Amniotic stem cell (primary cell): ENCODE measurements at places on chromosomes 6 and 20.

- DNase-seq = no peak
These were observed 758.1 kb upstream of the EPHA7 start for GRCh38 chr6:94177429-94177828.

GRCh38 chr20:3911956-3912355, 22.8 kb downstream of the PANK2 start:
- no peak for DNase-seq

GRCh38 chr6:21601932-21602390, 8.4 kb downstream of the SOX4 start:
- no peak for DNase-seq

GRCh38 chr20:41900201-41900691, 282.1 kb upstream of the CHD6 start:
- DNase-seq = no peak

DNA sequence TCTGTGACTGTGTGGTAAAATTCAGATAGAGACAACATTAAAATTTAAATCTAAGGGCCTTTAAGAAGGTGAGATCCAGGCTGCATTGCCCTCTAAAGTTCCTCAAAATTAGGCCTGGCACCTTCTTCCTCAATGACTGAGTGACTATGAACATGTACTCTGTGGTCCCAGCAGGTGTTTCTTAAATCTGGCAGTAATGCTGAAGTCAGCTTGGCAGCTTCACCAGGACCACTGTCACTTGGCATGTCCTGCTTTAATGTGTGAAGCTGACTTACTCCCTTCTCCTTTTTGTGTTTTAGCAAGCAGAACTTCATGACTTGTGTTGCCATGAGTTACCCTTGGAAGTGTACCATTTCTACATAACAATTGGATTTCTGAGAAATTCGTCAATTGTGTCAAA, 141.7 kb downstream of the NKAIN2 start:
- DNase-seq = no peak

GRCh38 chr6:87690441-87690840, 11.6 kb downstream of the AKIRIN2 start:
- DNase-seq = no peak

DNA sequence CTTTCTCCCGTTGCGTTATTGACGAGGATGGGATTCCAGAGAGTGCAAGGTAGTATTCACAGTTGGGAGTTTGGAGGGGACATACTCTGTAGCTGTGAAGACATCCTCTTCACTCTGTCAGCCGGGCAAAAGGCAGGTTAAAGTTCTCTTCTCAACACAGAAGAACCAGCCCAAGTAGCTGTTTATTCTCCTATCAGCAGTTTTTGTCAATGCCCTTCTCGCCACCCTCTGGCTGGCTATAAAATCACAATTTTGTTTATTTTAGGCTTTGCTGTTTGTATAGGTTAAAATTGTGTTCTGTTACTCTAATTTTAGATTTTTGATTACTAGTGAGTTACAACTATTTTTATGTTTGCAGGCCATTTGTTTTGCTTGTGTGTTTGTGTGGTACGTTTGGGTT, 37.9 kb upstream of the MAS1 start:
- DNase-seq = no peak

- DNase-seq = peak; percentile 86
These were observed at the start of gene REPS1 for GRCh38 chr6:138987643-138988468. REPS1 (minus strand) TSS chr6:138988253; CDS start chr6:138987682, 571 bp downstream.

DNA sequence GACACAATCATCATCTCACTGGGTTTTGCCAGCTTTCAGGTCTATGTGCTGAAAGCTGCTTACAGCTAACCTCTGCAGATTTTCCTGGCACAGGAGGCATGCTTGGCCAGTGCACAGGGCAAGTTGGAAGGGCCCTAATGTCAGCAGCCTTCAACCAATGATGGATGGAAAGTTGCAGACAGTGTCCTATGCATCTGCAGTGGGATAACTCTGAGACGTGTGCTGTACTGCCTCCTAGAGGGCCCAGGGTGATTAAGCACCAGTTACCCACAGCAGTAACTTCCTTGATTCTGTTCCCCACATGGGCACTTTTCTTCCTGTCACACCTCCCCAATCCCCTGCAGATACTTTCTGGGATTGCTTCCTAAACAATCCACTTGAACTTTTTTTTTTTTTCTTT, 38.6 kb downstream of the OVOL2 start:
- no peak for DNase-seq

DNA sequence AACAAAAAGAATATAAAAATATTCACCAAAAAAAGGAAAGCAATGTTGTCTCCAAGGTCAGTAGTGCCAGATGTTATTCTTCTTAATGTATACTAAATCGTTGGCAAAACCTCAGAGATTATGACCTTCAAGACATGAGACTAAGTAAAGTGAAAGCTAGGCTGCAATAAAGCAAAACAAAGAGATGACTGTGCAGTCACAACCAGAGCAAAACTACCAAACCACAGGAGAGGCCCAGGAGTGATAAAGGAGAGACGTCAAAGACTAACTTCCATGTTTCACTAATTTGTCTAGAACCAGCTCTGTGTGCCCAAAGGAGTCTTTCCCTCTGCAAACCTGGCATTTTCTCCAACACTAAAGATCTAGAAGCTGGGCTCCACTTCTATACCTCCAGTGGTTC, 155.9 kb upstream of the POU3F2 start:
- DNase-seq = no peak

DNA sequence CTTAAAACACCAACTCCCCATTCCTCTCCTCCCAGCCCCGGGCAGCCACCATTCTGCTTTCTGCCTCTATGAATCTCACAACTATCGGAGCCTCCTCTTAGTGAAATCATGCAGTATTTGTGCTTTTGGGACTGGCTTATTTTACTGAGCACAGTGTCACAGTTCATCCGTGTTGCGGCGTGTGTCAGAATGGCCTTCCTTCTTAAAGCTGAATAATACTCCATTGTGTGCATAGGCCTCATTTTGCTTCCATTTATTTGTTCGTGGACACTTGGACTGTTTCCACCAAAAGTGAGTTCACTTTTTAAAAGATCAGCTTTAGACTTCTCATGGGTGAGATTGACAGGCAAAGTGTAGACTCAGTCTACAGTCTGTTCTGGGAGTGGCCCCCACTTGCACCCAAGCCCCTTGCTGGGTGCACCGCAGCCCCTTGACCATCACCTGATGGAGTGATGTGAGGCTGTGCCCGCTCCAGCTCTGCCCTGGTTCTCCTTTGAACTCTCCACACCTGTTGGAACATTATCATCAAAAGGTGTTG, 12.6 kb downstream of the DUSP22 start:
- no peak for DNase-seq

GRCh38 chr6:28337121-28337520, 1.2 kb upstream of the ZSCAN31 start:
- no peak for DNase-seq

- no peak for DNase-seq
These were observed 28.1 kb upstream of the TXNDC5 start for GRCh38 chr6:7938562-7939183.
